ENCODE measurements at places on chromosomes 1 and 21. TPM values are rescaled to one million over a fixed set of nuclear protein-coding genes. Genes with fewer than 3 reads are reported as not detected.

- no peak for DNase-seq
Observed at GRCh38 chr1:168079761-168080160, 57.0 kb downstream of the GPR161 start.

DNA sequence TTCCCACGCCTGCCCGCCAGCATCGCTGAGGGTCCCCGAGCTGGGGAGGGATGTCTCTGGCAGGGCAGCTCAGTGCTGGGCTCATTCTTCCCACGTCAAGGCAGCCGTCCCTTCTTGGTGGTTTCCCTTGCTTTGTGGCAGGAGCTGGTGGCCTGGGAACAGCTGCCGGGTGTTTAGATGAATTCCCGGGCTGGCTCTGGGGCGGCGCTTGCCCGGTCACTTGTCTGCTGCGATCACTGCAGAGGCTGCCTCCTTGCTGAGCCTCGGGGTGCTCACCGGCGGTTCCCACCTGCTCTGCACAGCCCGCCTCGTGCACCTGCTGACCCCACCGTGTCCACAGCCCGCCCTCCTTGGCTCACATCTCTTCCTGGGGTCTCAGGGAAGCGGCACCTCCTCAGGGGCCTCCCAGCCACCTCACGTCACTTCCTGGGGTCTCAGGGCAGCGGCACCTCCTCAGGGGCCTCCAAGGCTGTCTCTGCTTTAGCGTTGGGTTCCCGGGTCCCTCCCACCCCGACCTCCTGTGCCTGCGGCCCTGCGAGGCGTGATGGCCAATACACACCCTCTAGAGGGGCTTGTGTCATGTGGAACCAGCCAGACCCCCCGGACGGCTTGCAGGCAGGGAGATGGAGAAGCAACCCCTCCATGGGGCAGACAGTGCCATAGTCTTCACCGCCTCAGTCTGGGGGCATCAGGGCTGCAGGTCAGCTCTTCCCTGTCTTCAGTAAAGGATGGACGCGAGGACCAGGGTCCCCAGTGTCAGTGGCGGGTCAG lies 13.5 kb downstream of the COL18A1 start:
- peak; percentile 42 for DNase-seq

DNA sequence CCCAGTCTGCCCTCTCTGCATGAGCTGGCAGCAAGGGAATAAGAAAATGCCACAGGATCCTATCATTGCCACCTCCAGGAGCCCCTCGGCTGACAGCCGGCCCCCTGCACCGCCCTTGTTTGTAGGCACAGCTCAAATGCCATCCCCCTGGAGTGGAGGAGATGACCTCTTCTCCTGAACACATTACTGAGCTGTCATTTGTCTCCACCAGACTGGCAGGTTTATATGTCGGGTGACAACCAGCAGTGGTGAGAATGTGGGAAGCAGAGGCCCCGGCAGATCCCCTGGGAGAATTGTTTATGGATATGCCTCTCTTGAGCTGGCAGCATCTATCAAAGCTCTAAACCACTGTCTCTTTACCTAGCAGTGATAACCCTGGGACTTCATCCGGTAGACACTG lies 135.4 kb upstream of the FMN2 start:
- no peak for DNase-seq

Gene CLCA1
- not detected for total RNA-seq

GRCh38 chr1:87791931-87792740 lies 463.5 kb downstream of the LMO4 start:
- DNase-seq: no peak

DNA sequence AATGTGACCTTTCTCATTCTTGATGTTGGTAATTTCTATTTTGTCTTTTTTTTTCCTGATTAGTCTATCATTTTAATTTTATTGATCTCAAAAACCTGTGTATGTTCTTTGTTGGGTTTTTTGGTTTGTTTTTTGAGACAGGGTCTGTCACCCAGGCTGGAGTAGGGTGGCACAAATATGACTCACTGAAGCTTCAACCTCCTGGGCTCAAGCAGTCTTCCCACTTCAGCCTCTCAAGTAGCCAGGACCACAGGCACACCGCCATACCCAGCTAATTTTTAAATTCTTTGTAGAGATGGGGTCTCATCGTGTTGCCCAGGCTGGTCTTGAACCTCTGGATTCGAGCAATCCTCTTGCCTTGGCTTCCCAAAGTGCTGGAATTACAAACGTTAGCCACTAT lies 145.2 kb downstream of the PIK3R3 start:
- no peak for DNase-seq

- DNase-seq: peak; percentile 67
Observed at GRCh38 chr1:112358798-112359408, 37.1 kb upstream of the CTTNBP2NL start.

All from ovary (tissue), 10 donors.